Uterus (tissue), 4 donors: ENCODE measurements at places on chromosomes 1 and 21.

DNA sequence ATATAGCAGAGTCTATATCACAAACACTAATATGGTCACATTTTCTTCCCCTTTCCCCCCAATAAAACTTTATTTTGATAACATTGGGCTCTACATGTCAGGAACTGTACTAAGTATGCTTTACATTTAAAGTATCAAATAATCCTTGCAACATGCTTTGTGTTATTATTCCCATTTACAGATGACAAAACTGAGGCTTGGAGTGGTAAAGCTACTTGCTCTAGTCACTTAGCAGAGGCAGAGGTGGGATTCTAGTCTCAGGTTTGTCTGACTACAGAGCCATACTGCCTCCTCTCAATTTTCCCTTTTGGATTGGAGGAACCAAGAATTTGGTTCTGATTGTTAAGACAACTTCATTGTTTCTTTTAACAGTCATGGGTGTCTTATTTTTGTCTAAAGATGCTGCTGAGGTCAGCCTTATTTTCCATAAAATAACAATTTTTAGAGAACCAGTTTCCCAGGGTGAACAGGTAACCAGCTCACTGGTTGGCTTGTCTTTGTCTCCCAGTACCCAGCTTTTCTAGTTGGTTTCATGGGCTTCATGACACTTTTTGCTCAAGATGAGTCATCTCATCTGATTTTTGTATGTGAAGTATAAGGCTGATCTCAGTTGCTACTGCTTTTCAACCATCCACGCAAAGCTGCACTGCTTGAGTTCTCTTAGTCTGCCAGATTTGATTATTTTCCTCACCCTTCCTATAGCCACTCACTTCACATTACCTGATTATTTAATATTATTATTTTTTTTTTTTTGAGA is 81.0 kb upstream of the ARID1A start:
- no peak for DNase-seq

- DNase-seq: no peak
Observed at GRCh38 chr1:111963985-111964738, 25.3 kb downstream of the KCND3 start.

- DNase-seq: peak; percentile 70
Observed at GRCh38 chr1:157073944-157074685, 25.5 kb downstream of the ETV3L start.

GRCh38 chr21:29887313-29888009 is 52.3 kb downstream of the GRIK1 start:
- DNase-seq: no peak

DNA sequence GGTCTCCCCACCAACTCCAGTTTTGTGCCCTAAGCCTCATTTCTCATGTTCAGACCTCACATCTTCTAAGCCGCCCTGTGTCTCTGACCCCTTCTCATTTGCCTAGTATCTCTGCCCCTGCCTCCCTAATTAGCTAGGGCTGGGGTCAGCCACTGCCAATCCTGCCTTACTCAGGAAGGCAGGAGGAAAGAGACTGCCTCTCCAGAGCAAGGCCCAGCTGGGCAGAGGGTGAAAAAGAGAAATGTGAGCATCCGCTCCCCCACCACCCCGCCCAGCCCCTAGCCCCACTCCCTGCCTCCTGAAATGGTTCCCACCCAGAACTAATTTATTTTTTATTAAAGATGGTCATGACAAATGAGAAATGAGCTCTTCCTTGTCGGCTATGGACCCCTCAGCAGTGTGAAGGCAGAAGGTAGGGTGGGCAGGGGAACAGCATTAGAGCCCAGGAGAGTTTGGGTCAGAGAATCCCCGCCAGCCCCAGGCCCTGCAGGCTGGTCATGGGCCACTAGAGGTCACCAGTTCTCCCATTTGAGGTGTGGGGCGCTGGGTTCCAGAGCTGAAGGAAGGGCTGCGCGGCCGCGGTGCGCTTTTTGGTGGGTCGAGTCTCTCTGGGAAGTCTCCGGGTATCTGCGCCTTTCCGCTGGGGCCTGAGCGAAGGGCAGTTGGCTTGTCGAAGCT is 11.5 kb downstream of the ADAMTSL4 start:
- peak; percentile 92 for DNase-seq

GRCh38 chr1:108200687-108201051 is 526 bp upstream of the SLC25A24 start:
- peak; percentile 22 for DNase-seq

DNA sequence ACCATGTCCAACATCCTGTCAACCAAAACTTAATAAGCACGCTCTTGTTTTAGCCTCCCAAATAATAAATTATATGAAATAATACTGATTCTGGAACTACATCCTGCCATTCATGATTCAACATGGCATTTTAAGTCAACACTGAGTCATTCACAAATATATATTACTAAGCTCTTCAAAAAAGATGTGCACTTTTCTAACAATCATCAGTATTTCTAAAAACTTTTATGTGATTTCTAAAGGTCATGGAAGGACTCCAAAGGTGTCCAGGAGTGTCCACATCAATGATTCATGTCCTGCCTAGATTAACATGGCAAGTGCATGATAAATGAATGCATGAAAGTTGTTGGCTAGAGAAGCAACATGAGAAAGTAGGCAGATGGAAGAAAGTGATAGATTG is 51.6 kb downstream of the NEGR1 start:
- DNase-seq: no peak

DNA sequence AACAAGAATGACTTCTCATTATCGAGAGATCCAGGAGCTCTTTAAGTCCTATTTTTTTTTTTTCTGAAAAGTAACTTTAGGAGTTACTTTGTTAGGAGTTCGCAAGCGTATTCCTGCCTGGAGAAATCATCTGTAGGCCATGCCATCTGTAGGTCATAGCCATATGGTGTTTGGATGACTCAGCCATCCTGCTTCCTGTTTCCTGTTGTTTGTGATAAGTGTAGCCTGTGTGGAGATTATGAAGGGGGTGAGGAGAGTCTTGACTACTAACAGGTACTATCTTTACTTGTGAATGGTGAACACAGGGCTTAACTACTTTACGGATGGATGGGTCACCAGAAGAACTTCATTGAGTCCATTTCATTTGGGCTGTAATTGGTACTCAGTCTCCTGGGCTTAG is 327.2 kb downstream of the PTPRU start:
- DNase-seq: no peak

DNA sequence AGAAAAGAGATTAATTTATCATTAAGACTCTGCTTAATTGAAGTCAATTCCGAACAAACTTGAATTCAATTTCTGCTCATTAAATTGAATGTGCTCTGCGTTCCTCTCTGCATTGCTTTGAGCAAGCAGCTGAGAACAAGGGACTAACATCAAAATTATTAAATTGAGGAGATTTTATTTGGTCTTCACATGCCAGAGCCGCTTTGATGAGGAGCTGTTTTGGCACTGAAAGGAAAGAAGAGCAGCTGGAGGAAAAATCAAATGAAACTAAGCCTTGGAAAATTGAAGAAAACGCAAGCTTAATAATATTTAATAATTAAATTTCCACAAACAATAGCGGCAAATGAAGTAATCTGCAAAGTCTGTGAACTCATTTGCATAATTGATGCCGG is 222.0 kb upstream of the PKN2 start:
- DNase-seq: no peak

DNA sequence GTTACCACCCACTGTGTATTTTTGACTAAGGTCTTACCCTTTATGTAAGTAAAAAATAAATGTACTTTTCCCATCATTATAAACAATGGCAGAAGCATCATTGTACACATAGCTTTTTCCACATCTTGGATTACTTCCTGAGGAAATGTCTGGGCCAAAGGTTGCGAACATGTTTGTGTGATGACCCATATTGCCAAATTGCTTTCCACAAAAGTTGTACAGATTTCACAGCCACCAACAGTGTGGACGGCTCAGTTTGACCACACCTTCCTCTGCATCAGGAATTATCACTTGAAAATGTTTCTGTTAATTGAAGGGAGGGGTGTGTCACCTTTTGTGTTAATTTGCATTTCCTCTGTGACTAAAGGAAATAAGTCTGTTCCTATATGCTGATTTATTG is 25.7 kb downstream of the AKNAD1 start:
- no peak for DNase-seq

- DNase-seq: no peak
Observed at GRCh38 chr1:64184003-64184440, 19.4 kb upstream of the UBE2U start.

DNA sequence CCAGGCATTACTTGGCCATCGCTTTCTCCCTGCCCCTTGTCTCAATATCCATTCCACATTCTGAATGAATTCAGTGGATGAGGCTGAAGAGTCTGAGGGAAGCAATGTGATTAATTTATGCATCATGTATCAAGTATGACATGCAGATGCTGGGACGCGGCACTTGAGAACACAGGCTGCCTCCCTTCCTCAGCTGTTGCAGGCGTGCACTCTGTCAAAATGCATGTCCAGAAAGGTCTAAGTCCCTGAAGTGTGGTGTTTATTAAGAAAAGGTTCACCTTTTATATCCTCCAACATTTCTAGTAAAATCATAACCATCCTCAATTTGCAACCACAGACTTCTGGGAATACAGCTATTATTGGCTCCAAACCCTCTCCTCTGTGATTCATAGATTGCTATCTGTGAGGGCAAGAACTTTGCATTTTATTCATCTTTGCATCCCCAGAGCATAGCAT is 22.6 kb upstream of the RAB3GAP2 start:
- no peak for DNase-seq

- no peak for DNase-seq
Observed at GRCh38 chr1:7842517-7842916, 10.3 kb downstream of the UTS2 start.

GRCh38 chr21:41745971-41746743 is 20.7 kb downstream of the RIPK4 start:
- no peak for DNase-seq

GRCh38 chr21:33151941-33152731 is 77.6 kb upstream of the IFNAR2 start:
- no peak for DNase-seq

- DNase-seq: no peak
Observed at GRCh38 chr1:94315552-94316116, 78.2 kb upstream of the ARHGAP29 start.
